ENCODE measurements at places on chromosomes 5 and 9.
A peak's percentile ranks its signal among the peaks of the same experiment; 100 is the strongest.

- no peak for DNase-seq
These were observed 8.0 kb downstream of the SIL1 start for GRCh38 chr5:139190125-139190524.

DNA sequence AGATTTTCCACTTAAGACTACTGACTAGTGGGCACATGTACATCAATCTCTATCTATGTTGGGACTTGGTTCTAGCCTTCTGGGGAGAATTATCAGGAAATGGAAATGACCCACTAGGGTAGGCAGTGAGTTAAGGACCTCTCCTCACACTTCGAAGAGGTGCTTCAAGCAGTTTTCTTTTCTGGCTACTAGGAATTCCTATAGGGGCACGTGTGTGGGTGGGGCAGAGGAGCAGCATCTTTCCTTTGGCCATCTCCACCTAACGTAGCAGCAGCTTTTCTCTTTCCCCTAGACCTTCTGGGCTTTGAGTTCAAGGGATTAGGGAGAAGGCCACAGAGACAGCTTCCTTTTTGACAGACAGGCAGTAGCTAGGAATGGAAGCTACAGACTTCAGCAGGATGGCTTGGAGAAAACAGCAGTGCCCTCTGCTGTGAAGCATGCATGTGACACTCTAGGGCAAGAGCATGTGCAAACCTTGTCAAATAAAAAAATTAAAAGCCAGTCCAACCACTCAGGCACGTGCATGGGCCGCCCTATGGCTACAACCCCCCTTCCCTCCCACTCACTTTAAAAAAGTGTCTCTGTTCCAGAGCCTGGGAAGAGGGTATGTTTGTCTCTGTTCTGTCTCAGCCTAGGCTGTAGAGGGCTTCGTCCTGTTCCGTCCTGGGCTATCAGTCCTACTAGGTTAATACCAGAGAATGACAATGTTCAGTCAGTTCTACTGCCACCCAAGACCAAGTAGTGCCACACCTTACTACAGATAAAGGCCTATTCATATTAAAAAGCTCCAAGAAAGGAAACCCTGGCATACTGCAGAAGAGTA lies 8.7 kb upstream of the GFRA3 start:
- no peak for DNase-seq

- DNase-seq, result peak; percentile 88
These were observed at the start of gene CLINT1 for GRCh38 chr5:157858527-157859226. Gene CLINT1 (minus strand): TSS chr5:157859145. CDS start chr5:157858970, 175 bp downstream.

GRCh38 chr9:131982671-131983239 lies 96.9 kb downstream of the MED27 start:
- no peak for DNase-seq

DNA sequence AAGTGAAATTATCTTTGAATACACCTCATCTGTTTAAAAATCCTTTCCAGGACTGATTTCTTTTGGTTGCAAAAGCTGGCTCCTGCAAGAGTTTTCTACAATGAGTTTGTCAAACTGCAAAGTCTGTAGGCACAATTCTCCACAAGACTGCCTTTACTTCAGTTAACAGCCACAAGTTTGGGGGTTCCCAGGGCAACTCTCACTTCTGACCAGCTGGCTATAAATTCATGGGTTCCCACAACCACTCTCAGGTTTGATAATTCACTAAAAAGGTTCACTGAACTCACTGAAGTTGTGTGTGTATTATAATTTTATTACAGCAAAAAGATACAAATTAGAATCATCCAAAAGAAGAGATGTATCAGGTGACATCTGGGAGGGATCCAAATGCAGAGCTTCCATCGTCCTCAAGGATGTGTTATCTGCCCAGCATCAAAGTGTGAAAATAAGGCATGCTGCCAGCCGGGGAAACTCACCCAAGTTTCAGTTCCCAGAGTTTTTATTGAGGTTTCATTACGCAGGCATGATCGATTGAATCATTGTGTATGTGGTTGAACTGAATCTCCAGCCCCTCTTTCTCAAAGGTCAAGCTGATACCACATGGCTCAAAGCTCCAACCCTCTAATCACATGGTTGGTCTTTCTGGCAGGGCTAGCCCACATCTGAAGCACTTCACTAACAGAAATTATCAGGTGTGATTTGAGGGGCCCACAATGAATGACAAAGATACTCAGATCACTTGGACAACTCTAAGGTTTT lies 19.0 kb upstream of the PSIP1 start:
- DNase-seq, result no peak

GRCh38 chr9:34559624-34560455 lies 29.7 kb downstream of the CNTFR start:
- no peak for DNase-seq

DNA sequence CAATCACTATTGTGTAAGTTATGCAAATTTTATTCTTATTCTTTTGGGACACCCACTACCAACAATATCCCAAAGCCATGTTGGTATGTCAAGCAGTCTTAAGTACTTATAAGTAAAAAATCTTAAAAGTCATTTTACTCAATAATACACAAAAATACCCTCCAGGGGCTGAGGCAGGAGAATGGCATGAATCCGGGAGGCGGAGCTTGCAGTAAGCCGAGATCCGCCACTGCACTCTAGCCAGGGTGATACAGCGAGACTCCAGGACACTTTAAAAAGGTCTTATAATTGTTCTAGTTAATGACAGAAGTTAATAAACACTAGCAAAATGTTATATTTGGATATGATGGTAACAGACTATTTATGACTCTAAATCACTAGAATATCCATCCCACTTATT lies 16.8 kb downstream of the CLINT1 start:
- DNase-seq, result no peak

DNA sequence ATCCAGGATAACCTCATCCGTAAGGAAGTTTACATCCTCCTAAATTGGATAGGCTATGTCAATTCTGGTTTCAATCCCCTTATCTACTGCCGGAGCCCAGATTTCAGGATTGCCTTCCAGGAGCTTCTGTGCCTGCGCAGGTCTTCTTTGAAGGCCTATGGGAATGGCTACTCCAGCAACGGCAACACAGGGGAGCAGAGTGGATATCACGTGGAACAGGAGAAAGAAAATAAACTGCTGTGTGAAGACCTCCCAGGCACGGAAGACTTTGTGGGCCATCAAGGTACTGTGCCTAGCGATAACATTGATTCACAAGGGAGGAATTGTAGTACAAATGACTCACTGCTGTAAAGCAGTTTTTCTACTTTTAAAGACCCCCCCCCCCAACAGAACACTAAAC lies 1.3 kb downstream of the ADRB2 start:
- DNase-seq, result no peak

GRCh38 chr5:175842951-175843793 lies 28.2 kb upstream of the CPLX2 start:
- no peak for DNase-seq

- no peak for DNase-seq
These were observed 462.7 kb upstream of the CD180 start for GRCh38 chr5:67659288-67659687.

DNA sequence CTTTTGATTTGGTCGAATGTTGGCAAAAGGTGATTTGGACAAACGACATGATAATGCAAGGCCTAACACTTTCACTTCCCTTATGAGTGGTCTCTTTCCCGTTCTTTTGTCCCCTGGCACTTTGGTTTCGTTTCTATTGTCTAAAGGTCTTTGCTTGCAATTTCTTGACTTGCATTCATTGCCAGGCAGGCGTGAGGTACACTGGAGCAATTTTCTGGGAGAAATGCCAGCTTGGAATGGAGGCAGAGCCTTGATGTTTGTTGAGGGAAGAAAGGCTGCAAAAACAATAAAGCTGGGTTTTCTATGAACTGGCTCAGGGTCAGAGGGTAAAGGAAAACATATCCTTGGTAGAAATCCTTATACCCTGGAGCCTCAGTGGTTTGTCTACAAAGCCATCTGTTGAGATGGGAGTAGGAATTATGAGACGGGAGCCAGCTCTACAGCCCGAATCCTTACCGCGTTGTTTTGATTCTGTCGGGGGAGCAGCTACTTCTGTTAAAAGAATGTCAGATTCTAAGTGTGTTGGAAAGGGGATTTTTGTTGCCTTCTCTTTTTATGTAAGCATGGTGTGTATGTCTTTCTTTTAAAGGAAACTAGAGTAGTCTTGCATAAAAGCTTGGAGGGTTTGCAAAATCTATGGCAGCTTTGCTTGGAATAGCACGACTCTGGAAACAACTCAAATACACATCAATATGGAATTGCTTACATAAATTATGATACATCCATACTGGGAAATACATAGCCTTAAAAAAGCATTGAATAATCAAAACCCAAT lies 158.9 kb downstream of the RMI1 start:
- no peak for DNase-seq

DNA sequence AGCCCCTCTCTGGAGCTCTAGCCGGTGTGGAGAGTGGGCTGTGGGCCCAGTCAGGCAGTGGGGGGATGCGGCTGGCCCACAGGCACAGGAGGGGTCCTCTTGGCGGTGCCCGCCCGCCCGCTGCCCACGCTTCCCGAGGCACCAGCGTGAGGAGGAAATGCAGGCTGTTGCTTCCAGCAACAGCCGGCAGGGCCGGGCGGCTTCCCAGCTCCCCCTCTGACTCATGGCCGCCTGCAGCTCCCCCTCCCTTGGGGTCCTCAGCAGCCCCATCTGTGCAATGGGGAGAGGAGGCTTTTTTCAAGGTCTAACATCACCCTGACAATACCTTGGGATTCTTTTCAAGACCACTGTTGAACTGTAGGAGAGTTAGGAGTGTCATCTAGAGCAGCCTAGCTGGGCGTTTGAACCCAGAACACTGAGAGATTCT lies 10.4 kb downstream of the CXXC5 start:
- DNase-seq, result no peak

DNA sequence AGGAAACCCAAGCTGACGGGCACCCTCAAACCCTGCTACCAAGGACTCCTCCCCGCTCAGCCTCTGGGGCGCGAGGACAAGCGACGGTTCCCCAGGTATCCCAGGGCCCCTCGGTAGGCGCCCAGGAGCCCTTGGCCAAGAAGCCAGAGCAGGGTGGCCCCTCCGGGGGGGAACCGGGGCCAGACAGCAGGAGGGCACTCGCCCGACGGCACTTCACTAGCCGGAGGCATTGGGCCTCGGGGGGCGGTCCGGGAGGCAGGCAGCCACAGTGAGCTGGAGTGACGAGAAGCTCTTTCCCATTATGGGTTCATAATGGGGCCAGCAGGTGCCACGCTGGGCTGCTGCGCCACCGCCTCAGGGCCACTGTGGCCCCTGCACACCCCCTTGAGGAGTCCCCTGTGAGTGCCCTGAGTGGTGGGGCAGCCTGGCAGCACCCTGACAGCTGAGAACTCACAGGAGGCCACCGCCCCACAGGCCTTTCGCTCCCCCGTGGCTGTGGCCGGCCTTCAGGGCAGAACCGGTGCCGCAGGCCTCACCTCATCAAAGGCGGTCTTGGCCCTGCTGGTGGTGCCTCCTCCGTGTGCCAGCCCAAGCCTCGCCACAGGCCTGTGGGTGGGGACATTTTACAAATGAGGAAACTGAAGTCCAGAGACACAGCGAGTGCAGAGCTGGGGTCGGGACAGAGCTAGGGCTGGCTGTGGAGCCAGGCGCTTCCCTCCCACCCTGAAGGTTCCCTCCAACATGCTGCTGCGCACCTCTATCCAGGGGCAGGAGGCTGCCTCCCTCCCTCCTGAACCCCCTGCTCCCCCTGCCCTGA lies 68.7 kb downstream of the PSMB7 start:
- DNase-seq, result no peak

DNA sequence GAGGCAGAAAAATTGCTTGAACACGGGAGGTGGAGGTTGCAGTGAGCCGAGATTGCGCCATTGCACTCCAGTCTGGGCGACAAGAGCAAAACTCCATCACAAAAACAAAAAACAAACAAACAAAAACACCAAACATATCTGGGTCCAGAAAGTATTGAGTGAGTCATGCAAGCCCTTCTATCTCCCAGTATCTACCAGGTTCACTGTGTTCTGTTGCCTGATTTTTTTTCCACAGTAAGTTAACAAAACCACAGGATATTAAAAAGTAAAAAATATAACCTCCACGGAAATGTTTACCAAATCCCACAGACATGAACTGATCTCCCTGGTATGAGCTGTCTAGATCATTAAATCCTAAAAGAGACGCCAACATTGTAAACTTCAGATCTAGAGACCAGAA lies 94.4 kb downstream of the ANKH start:
- DNase-seq, result no peak

- DNase-seq, result no peak
These were observed 5.1 kb downstream of the MYMK start for GRCh38 chr9:133519693-133520092.

GRCh38 chr5:168401226-168401625 lies 85.0 kb upstream of the RARS1 start:
- DNase-seq, result no peak

GRCh38 chr5:158511454-158511853 lies 588.3 kb downstream of the EBF1 start:
- no peak for DNase-seq

DNA sequence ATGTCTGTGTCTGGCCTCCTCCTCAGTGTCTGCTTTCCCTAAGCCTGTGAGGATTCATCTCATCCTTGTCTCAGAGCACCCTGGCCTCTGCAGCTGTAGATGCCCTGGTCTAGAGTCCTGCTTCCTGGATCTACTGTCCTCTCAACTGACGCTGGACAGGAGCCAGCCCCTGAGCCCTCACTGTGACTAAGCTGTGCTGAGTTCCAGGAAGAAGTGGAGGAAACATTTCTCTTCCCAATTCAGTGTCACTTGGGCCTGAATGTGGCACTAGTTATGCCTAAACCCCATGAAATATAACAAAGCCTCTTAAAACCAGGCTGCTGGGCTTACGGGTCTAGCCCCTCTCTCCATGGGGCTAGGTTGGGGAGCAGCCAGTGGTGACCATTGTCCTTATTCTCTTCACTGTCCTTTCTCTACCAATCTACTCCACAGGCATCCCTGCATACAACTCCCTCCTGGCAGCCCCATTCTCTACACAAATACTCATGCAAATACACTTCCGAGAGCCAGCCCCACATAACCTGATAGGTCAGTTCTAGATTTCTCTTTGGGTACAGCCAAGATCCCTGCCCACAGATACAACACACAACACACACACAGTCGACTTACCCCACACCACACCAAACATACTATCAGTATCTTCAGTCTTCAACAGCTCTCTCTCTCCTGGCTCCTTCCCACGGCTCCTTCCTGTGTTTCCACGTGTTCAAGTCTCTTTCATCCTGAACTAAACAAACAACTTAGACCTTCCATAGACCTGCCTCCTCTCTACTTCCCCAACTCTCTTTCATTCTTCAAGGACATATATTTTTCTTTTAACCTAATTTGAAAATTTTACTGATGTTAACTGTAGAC lies 220.8 kb downstream of the SNX18 start:
- DNase-seq, result no peak

- DNase-seq, result no peak
These were observed 4.3 kb downstream of the FYB1 start for GRCh38 chr5:39214912-39215709.
